ENCODE measurements at places on chromosomes 2 and 18. TPM values are rescaled to one million over a fixed set of nuclear protein-coding genes. Genes with fewer than 3 reads are reported as not detected.

Gene IMPA2
- 17.6 TPM for total RNA-seq

Gene WBP1
- total RNA-seq, result 70.0 TPM

Gene AFTPH
- 25.5 TPM for total RNA-seq

Gene ANO7
- total RNA-seq, result 0.83 TPM

Gene COPS9
- 122 TPM for total RNA-seq

Gene FRZB
- total RNA-seq, result 0.09 TPM

Gene EPB41L3
- total RNA-seq, result 10.1 TPM

Gene HOXD3
- total RNA-seq, result 0.14 TPM

Gene CHRND
- not detected for total RNA-seq

Gene C2orf78
- not detected for total RNA-seq

Gene ICOS
- not detected for total RNA-seq

Gene CCDC74A
- 11.5 TPM for total RNA-seq

Gene RAB31
- total RNA-seq, result 51.2 TPM

Gene STAT4
- total RNA-seq, result 2.0 TPM

Gene SP110
- 2.7 TPM for total RNA-seq

Gene RGPD4
- not detected for total RNA-seq

Gene CFAP221
- total RNA-seq, result not detected

Gene FAM124B
- total RNA-seq, result under 0.01 TPM
